ENCODE measurements at places on chromosomes 6 and 20.

DNA sequence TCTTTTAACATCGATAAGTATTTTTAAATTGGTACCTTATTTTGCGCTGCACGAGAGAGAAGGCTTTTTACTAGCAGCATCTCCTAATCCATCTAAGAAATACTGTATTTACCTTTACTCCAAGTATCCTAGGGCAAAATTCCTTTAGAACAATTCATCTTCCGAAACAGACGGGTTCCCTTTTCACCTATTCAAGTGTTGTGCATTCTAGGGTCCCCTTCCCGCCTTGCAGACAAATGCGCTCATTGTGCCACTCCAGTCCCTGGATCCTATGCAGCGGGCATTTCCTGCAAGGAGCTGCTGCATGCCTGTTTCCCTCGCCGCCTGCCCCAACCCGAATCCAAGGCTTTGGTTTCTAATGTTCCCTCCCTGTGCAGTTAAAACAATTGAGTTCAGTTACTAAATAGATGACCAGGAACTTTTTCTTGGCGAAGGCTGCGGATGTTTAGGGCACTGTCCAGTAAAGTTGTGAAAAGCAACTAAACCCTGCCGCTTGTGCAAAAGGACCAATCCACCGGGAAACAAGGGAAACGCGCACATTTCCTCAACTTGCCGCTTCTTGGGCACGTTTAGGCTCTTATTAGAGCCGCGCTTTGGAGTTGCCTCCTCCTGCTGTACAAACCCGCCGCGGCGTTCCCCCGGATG is 556 bp upstream of the SCAF8 start:
- no peak for DNase-seq

DNA sequence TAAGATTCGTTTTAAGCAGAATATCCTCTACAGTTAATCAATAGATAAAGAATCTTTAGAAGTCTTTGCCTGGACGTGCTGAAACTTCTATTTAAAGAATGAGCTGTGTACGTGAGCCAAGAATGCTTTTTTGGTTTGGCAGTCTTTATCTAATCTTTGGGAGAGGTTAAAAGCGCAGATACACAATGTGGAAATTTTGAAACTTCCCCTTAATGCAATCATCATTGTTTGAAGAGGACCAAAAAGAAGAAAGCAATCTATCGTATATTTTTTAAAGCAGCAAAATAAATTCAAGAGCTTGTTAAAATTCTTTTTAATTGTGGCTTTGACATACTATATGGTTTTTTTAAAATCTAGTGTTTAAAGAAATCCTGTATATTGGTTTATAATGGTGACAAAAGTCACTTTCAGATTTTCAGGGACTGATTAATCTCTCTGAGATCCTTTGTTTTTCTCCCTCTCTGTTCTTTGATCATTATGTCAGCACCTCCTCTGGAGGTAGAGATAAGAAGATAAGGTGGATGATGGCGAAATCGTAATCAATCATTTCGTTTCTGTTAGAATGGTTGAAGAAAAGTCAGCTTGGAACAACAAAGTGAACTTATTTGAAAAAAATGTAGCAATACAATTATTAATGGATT is 92.1 kb upstream of the FAM184A start:
- DNase-seq, result peak; percentile 14

GRCh38 chr6:36368921-36369865 is 18.3 kb downstream of the ETV7 start:
- peak; percentile 45 for DNase-seq

- DNase-seq, result no peak
Measured at GRCh38 chr6:151121900-151122299, 117.9 kb upstream of the AKAP12 start.

DNA sequence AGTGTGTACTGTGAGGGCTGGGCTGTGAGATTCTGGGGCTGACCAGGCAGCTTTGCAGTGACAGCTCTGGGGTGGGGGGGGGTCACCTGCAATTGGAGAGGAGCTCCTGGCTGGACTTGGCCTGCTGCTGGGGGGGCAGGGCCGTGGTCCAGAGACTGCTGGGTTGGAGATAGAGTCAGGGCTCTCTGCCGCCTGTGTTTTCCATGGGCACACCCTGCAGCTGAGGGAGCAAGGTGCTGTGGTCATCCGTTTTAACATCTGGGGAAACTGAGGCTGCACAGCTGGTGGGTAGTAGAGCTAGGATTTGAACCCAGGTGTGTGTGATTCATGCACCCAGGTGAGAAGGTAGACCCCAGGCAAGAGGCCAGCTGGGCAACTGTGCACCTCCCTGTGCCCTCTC is 7.3 kb downstream of the DLGAP4 start:
- DNase-seq, result no peak

GRCh38 chr6:51949526-51949925 is 137.9 kb downstream of the PKHD1 start:
- DNase-seq, result no peak

GRCh38 chr6:36633915-36634314 is 39.8 kb downstream of the SRSF3 start:
- no peak for DNase-seq

GRCh38 chr6:14217728-14218518 is 100.4 kb downstream of the CD83 start:
- DNase-seq, result no peak

GRCh38 chr6:157912326-157912725 is 69.3 kb upstream of the SYNJ2 start:
- DNase-seq, result no peak

GRCh38 chr6:75246386-75246785 is 2.8 kb upstream of the COX7A2 start:
- no peak for DNase-seq

GRCh38 chr20:5570452-5570851 is 179.7 kb upstream of the SHLD1 start:
- no peak for DNase-seq

GRCh38 chr20:63264519-63264918 is 8.1 kb upstream of the ARFGAP1 start:
- no peak for DNase-seq

GRCh38 chr6:124879992-124880355 is 82.3 kb upstream of the RNF217 start:
- DNase-seq, result no peak

DNA sequence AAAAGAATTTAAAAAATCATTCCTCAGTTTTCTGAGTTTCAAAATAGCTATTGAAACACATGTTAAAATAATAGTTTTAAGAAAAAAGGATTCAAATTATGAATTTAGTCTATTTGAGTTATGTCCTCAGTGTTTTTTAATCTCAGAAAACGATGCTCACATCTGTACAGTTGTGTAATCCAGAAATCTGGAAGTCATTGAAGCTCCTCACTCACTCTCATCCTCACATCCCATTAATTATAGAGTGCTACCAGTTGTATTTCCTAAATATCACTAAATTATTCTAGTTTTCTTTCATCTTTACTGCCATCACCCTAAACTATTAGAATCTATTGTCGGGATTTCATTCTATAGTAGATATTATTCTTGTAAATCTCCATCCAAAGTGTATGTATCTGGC is 234.7 kb upstream of the RIMS1 start:
- no peak for DNase-seq

- no peak for DNase-seq
Measured at GRCh38 chr20:37251825-37252477, 9.7 kb downstream of the GHRH start.

DNA sequence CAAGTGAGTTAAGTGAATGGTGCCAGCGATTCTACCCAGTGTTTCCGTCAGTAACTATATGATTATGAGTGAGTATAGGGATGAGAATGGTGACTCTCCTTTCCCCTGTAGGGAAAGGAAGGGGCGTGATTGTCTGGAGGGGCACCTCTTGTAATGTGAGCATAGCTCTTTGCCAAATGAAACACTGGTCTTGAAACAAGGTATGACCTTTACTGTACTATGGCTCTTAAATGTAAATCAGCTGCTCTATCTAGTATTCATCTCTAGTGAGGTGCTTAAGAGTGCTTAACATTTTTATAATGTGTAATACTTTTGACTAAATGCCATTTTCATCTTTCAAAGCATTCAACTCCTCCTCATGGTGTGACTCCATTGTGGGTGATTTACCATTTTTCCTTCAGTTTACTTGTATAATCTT is 11.0 kb downstream of the PANK2 start:
- DNase-seq, result no peak

- no peak for DNase-seq
Measured at GRCh38 chr6:91097364-91097763, 510.5 kb upstream of the MAP3K7 start.

GRCh38 chr20:51486197-51487005 is 56.1 kb downstream of the NFATC2 start:
- no peak for DNase-seq

GRCh38 chr6:31197559-31198305 is 27.2 kb upstream of the POU5F1 start:
- DNase-seq, result peak; percentile 95

- no peak for DNase-seq
Measured at GRCh38 chr6:14583826-14584225, 466.3 kb downstream of the CD83 start.
